ENCODE measurements at places on chromosomes 7 and 10.

DNA sequence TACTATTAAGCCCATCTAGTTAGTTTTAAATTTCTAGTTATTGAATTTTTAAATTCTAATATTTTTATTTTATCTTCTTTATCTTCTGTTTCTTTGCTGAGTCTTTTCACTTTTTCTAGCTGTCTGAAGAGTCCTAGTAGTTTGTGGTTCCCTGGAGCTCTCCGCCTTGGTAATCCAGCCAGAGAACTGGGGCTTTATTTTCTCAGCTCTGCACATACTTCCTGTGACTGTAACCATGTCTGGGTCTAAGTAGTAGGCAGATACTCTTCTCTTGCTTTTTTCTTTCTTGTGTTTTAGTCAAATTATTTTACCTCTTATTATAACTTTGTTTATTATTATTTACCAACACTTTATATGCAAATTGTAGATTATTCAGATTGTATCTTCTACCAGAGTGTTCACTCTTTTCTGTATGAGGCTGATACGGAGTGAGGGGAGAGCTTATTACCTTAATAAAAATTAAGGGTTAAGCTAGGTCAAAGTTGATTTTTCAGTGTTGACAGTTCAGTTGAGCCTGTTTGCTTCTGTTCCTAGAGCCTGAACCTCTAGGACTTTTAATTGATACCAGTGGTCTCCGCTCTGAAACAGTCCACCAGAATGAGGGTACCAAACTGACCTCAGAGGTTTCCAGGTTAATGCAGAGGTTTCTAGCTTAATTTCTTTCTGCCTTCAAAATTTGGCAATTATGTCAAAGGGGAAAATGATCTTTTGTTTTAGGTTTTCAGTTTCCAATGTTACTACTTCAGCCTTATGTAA is 155.4 kb downstream of the ADK start:
- no peak for DNase-seq

DNA sequence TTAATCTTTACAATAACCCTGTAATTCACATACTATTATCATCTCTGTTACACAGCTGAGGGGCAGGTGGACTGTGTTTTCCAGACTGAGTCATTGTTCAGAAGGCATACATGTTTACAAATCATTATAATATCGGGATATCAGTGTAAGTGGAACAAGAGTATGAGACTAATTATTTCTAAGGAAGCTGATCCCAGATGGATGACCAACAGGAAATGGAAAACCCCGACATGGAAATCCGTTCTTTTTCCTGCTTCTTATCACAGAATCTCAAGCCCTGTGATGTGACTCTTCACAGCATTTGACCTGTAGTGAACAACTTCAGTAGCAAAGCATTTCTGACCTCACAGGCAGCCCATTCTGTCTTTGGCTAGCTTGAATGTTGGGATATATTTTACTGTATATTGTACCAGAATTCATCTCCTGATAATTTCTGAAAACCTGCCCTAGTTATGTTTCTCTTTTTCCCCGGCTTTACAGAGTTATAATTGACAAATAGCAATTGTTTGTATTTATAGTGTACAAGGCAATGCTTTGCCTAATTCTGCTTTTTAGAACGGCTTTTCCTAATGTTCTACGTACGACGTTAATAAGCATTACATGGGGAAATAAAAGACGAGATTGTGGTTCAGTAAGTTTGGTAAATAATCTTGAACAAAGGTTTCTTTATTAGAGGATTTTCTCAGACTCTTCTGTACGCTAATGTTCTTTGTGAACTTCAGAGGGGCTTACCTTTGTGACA is 78.6 kb upstream of the SYPL1 start:
- DNase-seq, result no peak

DNA sequence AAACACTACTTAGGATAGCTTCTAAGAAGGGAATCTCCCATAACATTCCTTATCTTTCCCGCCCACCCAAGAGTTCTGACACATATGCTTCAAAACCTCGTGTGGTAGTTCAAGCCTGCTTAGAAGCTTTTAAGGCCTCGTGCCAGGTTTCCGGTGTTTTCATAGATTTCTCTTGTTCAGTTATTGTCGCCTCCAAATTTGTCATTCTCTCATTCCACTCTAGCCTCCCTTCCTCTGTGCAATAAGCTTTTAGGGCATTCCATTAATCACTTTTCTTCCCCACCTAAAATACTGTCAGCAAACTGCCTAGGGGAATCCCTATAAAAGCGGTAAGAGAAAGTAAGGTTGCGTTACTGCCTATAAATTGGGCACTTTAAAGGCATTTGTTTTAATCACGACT is 718 bp upstream of the BPGM start:
- DNase-seq, result no peak

DNA sequence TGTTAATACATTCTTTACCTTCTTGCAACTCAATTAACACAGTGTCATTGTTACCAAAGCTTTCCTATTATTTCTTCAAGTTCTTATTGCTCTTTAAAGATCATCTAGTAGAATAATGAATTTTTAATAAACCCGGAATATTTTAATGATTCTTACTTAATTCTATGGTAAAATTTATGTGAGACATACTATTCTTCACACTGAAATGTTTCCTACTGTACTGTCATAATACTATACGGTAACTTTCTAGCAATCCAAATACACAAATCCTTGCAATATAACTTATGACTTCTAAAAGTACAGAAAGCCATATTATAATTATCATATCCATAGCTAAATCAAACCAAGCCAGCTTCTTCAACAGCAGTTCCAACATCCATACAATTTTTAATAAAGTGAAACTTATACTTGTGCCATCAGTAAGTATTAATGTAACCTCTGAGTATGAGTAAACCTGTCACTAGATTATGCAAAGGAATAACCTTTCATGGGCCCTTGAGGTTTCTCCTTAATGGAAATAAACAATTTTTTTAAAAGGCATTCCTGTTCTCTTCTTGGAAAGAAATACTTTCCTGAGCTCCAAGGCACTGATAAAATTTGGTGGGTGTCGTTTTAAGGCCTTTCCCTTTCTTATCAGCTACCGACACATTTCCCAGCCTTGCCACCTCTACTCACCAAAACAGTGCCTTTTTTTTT is 87.4 kb downstream of the IMMP2L start:
- no peak for DNase-seq

DNA sequence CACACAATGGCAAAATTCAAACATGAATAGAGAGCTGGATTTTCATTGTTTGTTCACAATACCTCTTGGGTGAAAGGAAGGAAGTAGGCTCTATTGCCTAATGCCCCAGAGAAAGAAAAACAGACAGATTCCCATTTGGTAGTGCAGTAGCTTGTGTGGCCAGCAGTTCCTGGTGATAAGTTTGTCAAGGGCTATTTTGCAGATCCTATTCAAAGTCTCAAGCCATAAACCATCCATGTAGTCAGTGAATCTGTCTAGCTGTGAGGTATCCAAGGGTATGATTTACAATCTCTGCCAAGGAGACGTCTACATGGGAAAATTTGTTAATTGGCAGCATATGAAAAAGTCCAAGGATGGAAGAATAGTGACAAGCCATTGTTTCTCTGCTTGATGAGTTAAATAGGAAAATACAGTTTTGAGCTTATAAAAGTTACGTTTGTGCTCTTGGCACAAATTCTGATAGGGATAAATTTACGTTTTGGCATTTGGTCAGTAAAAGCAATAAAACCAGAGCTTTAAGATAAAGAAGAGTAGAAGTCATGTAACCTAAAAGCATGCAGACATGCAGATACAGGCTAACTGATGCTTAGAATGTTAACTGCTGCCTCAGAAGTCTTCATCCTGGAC is 269.1 kb downstream of the GATA3 start:
- no peak for DNase-seq

DNA sequence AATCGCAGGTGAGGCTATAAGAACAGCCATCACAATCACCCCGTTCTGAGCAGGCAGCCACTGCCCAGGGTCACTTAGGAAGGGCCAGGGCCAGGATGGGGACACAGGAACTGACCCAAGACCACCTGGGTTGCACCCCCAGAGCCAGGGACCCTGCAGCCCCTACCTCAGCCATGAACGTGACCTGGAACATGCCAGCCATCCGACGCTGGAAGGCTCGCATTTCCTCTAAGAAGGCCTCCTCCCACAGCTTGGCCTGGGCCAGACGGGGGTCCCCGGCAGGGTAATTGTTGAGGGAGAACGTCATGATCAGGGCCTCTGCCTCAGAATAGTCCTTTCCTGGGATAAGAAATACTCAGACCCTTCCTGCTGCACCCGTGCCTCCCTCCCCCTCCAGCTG is 5.0 kb downstream of the NPC1L1 start:
- no peak for DNase-seq

GRCh38 chr7:10779465-10780399 is 193.9 kb upstream of the PHF14 start:
- no peak for DNase-seq
